Cortex of kidney (tissue), 1 donor: ENCODE measurements at places on chromosomes 16 and 17.

DNA sequence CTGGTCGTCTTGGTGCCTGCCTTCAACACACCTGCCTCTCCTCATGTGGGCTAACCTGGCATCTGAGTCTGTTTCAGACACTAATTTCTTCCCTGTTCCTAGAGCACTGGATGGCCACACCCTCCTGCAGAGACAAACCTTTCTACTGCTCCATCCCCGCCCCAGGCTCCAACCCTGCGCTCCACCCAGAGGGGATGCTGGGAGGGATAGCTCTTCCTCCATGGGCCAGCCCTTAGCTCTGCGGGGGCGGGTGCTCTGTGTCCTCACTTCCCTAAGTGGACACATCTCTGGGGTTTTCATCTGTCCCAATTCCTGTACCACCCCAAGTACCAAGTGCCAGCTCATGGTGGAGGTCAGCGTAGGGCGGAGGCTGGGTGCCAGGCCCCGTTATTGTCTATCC lies 11.0 kb upstream of the CRISPLD2 start:
- DNase-seq, result no peak

DNA sequence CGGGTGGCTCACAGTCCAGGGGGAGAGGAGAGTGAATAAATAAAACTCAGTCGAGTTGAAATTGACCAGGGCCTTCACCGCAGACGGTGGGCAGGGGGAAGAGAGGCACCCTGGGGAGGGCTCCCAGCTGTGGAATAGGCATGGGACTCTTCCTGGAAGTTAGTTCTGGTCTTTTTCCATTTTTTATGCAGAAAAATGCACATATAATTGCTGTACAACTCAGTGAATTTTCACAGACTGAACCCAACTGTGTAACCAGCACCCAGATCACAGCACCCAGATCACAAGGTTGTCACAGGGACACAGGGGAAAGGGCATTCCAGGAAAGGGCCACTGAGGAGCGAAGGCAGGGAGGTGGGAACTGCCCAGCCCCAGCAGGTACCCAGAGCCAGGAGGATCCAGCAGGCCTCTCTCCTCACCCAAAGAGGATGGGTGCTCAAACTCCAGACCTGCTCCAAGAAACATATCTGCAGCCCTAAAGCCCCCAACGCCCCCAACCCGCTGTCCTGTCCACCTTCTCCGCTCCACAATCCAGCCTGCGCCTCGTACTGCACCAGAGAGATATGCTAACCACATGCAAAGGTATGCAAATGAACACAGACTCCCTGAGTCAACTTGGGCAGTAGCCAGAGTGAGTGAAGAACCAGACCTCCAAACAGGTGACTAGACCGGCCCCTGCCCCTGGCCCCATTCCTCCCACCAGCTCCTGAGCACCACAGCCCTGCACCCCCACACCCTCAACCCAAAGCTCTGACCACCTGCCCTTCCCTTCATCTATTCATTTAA lies 29.1 kb upstream of the EIF1 start:
- no peak for DNase-seq

- DNase-seq, result no peak
Measured at GRCh38 chr16:49665482-49666230, 190.3 kb downstream of the ZNF423 start.

- no peak for DNase-seq
Measured at GRCh38 chr17:67534941-67535340, 157.9 kb downstream of the PITPNC1 start.

DNA sequence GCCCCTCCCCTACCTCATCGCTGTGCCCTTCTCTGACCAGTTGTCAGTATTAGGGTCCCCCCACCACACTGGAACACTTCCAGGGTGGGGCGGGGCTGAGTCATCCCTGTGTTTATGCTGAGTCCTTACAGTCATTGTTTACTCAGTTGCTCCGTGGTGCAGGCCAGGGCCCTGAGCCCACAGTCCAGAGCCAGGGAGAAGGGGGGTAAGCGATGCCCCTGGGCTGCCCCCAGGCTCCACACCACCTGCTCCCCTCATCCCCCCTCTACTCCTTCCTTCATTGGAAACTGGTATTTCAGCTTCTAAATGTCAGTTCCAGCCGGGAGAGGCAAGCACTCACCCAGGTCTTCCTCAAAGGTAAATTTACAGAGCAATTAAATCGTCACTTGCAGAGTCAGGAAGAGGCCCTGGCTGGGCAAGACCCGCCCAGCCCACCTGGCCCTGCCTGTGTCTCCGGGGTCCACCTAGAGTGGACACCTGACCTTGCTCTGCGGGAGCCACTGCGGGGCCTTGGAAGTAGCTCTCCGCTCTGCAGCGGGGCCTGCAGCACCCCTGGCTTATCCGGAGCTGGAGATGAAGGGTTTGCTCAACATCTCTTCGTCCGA lies 4.8 kb downstream of the ATP2A3 start:
- no peak for DNase-seq

DNA sequence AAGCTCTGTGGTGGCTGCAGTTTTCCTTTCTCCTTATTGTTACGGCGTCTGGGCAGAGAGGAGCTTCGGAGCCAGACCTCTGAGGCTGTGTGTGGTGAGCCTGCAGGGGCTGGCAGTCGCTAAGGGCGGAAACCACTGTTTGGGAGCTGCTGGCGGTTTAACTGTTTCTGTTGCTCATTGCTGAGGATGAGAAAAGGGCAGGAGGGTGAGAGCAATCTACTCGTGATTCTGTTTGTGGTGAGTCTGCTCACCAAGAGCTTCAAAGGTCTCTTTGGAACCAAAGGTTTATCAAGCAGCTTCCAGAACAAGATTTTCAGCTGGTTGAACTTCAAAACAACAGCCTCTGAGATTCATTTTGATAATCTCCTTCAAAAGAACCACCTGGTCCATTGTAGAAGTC lies 143.9 kb downstream of the ANKFN1 start:
- DNase-seq, result no peak

DNA sequence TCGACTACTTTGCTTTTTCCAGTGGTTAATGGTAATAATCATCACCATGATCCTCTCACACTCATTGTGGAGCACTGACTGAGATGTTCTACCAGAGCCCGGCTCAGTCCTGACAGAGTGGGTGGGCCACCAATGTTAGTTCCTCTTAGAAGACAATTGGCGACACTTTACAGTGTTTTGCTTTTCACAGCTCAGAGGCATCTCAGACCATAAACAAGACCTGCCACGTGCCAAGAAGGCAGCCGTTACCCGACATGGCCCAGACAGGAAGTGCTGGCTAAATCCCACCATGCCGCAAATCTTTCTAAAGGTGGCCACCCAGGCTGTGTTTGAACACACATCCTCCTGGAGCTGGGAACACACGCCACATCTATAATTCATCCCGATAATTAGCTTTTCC lies 103.7 kb downstream of the XYLT1 start:
- no peak for DNase-seq

DNA sequence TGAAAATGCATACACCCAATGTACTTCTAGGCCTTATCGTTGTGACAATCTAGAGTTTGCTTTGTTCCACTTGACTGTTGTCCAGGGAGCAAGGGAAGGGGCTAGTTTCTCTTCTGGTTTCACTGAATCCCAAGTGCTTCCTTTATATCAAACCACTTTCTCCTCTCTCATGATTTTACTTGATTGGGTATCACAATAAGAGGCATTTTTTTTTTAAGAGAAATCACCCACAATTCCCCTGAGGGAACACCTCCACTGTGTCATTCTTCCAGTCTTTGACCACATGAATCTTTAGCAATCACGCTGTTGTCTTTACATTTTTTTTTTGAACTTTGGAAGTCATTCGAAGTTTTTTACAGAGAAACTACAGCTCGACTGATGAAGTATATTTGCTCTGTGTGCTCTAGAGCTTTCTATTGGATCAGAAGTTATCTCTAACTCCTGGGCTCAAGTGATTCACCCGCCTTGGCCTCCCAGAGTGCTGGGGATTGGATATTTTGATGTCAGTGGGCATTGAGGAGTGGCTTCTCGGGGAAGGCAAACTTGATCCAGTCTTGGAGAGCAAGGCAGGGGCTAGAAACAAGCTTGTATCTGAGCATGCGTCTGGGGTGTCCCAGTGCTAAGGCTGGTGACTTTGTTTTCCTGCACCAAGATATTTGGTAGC lies 3.0 kb downstream of the CDH1 start:
- DNase-seq, result no peak

GRCh38 chr17:74857191-74857590 lies 2.5 kb downstream of the GRIN2C start:
- no peak for DNase-seq

GRCh38 chr17:13024526-13025257 lies 6.9 kb upstream of the ELAC2 start:
- no peak for DNase-seq

GRCh38 chr16:30951750-30952149 lies 2.9 kb downstream of the ORAI3 start:
- DNase-seq, result no peak

- no peak for DNase-seq
Measured at GRCh38 chr16:85417156-85417860, 195.8 kb upstream of the GSE1 start.

DNA sequence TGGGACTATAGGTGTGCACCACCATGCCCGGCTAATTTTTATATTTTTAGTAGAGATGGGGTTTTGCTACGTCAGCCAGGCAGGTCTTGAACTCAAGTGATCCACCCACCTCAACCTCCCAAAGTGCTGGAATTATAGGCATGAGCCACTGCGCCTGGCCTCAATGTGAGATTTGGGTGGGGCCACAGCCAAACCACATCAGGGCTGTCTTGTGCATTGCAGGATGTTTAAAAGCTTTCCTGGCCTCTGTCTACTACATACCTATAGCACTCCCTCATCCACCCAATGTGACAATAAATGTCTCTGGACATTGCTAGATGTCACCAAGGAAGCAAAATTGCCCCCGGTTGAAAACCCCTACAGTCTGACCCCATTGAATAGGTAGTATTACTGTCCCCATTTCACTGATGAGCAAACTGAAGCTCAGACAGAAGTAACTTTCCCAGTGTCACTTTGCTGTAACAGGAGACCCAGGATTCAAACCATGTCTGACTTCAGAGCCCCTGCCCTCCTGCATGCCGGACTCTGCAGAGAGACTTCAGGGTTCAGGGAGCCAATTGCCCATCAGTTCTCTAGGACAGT lies 3.6 kb upstream of the MAP3K14 start:
- DNase-seq, result no peak

GRCh38 chr17:42276609-42277341 lies 584 bp upstream of the STAT5B start:
- no peak for DNase-seq

DNA sequence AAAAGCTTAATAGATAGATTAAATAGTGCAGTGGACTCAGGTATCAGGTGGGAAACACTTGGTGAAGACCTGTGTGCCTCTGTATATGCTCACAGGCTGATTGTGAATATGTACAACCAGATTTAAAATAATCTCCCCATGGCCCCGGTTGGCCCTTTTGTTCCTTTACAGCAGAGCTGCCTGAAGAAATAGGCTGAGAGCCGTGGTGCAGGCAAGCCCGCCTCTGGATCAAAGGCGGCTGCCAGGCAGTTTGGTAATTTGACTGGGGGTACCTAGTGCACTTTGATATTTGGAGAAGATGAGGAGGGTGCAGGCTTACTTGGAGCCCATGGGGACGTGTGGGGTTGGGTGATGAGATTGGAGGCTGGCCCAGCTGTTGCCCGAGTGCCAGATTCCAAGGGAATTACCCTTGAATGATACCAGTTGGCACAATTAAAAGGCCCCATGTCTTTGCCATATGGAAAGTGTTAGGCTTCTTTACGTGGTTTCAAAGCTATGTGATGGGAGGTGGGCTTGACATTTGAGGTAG lies 5.0 kb downstream of the NKD1 start:
- DNase-seq, result no peak

DNA sequence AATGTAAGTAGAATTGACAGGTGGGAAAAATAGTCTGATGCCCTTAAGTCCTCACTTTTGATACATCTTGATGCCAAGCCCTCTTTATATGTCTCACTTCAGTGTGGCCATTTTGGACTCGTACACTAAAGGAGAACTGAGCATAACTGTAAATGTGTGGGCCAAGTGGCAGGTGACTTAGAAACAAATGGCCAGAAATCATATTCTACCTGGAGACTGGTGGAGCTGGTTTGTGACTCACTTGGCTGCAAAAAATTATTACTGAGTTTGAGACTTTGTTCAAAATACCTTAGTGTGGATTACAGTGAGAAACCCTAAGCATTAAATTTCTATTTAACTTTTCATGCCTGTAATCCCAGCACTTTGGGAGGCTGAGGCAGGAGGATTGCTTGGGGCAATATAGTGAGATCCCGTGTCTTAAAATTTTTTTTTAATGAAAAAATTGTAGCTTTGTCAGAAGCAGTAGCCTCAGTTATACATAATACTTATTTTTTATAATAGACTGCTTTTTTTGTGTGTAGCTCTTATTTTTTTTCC lies 5.0 kb downstream of the HAPSTR1 start:
- no peak for DNase-seq

GRCh38 chr17:58597371-58597770 lies 82.9 kb upstream of the MTMR4 start:
- DNase-seq, result no peak

DNA sequence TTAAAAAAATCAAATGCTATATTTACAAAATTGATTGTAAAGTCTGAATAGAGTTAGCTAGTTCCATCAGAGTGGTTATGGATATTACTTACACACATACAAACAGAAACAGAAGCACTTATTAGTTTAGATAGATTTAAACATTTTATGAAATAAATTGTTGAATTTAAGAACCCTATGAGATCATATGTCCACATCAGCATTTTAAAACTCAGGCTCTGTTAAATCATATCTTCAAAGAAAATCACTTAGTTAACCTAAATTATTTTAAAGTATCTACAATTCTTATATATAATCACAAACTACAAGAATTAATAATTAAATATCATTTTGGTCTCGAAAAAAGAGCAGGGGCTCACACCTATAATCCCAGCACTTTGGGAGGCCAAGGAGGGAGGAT lies 42.5 kb downstream of the HELZ start:
- DNase-seq, result no peak

DNA sequence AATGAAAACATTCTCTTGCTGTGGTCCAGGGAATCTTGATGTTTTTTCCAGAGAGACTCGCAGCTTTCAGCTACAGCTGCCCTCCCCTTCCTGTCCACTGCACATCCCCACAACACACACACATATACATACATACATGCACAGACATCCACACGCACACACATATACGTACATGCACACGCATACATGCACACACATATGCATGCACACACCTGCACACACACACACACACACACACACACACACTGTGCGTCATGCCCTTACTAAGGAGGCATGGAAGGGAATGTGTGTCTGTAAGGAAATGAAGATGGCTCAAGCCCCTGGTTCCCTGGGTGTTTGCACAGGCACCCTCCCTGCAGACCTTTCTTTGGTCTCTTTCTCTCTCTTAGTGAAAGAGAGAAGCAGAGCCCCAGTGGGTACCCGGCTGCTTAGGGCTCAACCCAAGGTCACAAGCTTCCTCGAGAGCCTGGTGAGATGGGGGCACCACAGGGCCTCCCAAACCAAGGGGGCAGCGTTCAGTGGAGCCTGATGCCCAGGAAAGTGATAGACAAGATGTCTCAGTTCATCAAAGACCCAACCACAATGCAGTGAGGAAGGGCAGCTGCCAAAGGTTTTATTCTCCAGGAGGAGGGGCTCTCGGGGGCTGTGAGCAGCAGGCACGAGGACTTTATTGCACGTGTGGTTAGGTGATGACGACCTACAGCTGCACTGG lies 33.3 kb downstream of the TNFRSF13B start:
- DNase-seq, result no peak

GRCh38 chr16:74083541-74083940 lies 213.1 kb upstream of the PSMD7 start:
- no peak for DNase-seq
